ENCODE measurements at places on chromosomes 1 and 21.

DNA sequence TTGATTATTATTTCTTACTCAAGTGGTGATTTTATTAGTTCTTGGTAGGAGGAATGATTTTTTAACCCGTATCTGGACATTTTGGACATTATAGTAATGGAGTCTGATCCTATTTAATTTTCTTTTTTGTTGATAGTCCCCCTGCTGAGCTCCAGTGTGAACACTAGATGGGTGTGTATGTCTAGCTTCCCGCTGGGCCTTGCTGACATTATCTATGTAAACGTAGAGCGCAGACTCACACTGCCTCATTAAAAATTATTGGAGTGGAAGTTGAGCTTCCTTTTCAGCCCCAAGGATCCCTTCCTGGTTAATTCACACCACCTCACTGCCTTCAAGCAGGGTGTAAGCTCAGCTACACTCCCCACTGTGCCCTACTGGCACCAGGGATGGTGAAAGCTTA lies 467.6 kb upstream of the PKN2 start:
- DNase-seq: no peak

DNA sequence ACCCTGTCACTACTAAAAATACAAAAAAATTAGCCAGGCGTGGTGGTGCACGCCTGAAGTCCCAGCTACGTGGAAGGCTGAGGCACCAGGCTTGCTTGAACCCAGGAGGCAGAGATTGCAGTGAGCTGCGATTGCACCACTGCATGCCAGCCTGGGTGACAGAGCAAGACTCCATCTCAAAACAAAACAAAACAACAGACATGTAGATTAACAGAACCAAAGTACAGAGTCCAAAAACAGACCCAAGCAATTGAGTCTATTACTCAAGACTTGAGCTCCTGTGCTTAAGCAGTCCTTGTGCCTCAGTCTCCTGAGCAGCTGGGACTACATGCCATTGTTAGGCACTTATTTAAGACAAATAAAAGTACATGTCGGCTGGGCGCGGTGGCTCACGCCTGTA lies 9.5 kb upstream of the ACOT11 start:
- no peak for DNase-seq

GRCh38 chr1:159436469-159436868 lies 3.1 kb upstream of the OR10J1 start:
- no peak for DNase-seq

DNA sequence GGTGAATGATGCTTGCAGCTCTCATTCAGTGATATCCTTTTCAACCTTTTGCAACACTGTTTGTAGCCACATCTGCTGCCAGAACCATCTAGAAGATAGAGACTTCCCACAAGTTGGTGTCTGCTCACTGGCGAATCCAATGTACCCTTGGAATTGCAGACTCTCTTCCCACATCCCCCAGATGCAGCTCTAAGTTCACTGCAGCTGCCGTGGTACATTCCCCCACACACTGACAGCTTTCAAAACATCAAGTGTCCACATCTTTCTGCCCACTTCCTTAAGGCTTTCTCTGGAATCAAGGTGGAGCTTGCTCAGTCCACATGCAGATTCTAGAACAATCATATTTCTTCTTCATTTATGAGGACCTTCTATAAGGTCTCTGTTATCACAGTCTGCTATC lies 99.2 kb downstream of the PLPPR4 start:
- no peak for DNase-seq
